ENCODE measurements at places on chromosomes 7 and 10.

DNA sequence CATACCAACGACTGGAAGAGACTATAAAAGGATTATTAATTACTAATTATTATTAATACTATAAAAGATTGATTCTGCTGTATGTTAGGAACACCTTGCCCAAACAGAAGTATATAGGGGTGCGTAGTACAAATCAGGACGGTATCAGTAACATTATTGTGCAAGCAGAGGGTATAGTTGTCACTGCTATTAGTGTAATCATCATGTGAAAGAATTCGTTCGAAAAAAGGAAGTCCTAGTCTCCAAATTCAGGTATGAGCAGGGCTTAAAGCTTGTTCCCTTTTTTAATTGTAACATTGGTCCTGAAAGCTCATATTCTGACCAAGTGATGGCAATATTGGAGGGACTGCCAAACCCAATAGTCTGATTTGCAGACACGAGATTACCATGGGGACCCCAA is 81.8 kb downstream of the THSD7A start:
- peak; percentile 23 for DNase-seq

DNA sequence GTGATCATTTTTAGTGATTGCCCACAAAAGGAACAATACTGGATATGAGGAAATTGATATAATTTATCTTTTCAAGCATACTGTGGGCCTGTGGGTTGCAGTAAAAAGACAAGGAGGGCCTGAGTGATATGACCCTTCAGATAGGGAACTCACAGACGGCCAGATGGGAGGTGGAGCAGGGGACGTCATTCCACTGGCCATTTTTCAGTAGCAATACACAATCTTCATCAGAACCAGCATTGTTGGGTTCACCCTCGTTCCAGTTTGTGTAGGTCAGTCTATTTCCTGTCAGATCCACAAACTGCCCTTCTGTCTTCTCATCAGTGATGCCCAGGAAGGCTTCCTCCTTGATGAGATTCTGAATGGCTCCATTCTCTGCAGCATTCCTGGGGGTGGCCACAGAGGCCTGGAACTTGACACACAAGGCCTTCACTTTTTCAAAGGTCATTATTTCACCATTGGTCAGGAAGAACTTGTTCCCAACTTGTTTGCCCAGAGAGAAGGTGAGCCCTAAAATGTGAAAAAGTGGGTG is 4.5 kb downstream of the MBL2 start:
- no peak for DNase-seq

DNA sequence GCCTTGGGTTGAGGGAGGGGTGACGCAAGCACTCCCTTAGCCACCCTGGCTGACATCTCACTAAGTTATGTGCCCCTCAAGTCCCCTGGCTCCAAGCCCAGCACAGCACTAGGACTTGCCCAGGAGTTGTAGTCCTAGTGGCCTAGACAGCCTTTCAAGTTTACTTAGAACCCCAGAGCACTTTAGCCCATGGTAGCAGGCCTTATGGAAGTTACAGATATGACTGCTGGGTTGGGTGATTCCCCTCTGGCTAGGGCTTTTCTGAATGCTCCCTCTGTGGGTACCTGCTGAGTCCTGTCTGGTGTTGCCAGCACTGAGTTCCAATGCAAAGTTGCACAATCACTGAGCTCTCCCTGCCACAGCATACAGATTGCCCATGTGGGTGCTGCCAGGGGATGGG is 83.2 kb downstream of the AHCYL2 start:
- no peak for DNase-seq

DNA sequence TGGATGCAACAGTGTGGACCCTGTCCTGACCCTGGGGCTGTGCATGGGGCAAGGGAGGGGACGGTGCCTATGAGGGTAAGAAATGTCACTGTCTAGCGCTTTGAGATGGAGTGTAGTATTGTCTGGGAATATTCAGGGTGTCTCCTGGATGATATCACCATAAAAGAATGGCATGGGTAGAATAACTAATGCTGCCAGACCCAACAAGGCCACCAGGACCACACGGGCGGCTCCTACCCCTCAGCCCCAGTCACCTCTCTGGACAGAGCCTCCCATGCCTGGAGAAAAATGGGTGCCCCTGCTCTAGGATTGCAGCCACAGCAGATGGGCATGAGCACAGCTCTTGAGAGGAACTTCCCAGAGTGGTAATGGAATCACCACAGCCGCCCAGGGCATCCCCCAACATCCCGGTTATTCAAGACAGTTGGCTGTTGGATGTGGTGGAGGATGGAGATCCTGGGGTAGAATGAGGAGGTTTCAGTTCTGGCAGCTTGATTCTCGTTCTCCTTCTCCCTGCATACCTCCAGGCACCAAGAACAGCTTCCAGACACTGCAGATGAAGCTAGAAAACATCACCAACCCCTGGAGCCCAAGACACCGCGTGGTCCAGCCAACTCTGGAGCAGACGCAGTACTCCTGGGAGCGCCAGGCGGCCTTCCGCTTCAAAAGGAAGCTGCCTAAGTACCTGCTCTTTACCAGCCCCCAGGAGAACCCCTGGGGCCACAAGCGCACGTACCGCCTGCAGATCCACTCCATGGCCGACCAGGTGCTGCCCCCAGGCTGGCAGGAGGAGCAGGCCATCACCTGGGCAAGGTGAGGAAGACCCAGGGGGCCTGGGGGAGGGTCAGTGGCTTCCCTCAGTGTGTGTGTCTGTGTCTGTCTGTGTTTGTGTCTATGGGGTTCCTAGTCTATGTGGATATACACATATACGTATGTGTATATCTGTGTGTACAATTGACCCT is 6.2 kb downstream of the AOC1 start:
- DNase-seq: no peak

- DNase-seq: no peak
Measured at GRCh38 chr7:34361663-34362250, 296.3 kb upstream of the NPSR1 start.

DNA sequence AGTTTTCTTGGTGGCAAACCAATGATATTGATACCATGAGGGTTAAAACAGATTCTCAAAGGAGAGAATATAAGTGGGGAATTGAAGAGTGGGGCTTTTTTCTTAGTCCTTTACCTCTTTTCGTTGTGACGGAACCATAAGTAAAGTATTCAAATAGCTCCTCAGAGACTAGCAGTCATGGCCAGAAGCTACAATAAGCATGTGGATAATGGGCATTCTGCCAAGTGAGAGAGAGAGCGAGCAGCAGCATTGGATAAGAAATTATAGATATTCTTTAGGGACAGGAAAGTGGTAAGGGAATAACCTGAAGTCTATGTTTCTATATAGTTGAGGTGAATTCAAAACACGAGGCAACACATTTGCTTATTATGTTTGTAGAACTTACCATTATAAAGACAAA is 235.1 kb downstream of the SEMA3E start:
- no peak for DNase-seq

- no peak for DNase-seq
Measured at GRCh38 chr7:130022115-130022514, 29.1 kb downstream of the ZC3HC1 start.

DNA sequence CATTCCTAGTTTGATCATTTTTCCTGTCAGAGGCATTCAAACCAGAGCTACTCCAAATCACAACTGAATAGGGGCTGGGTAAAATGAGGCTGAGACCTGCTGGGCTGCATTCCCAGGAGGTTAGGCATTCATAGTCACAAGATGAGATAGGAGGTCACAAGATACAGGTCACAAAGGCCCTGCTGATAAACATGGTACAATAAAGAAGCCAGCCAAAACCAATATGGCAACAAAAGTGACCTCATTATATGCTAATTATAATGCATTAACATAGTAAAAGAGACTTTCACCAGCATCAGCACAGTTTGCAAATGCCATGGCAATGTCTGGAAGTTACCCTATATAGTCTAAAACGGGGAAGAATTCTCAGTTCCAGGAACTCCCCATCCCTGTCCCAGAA is 37.3 kb downstream of the TWIST1 start:
- peak; percentile 82 for DNase-seq

DNA sequence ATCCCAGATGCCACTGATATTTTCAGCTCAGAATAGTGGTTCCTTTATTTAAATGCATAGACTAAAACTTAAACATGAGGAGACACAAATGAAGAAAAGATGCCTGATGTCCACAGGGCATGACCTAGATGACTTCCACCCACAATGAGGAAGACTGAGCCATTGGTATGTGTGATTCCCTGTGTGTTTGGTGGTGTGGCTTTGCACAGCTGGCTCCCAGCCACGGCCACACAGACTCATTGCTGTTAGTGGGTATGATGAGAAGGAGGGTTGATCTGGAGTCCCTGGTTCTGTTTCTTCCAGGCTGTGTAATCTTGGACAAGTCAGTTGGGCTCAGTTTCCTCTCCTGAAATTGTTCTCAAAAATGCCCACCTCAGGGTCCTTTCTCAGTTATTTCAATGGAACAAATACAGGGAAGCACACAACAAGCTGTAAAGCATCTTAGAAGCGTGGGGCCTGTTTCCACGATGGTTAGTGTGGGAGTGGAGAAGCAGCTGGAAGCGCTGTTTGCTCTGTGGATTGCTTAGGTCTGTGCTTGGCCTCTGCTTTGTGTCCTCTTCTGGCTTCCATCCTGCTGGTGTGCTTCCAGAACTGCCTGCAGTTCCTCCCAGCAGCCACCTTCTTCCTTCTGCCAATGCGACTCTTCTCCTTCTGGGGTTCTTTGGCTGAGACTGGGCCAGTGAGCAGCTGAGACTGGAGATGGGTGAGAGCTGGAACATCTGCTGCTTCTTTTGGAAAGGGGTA is 303.7 kb downstream of the BMPER start:
- DNase-seq: no peak

DNA sequence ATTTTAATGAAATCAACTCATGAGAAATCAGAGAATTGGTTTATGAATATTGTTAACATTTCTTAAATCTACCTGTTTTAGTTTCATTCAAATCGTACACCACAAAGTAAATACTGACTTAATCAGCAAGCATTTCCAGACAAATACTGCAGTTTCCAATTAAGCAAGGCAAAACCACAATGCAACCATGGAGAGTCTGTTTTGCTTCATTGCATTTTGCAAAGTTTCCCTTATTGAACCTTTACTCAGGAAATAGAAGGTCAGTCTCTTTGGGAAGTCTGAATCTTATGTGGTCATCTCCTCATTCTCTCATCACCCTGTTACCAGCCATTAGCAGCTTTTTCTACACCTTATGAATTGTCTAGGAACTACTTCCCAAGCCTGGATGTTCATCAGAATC is 400.5 kb downstream of the IPMK start:
- no peak for DNase-seq

GRCh38 chr10:73117976-73118743 is 7.9 kb downstream of the NUDT13 start:
- DNase-seq: peak; percentile 60

- no peak for DNase-seq
Measured at GRCh38 chr7:72042855-72043254, 369.3 kb downstream of the CALN1 start.

GRCh38 chr7:82362129-82362706 is 81.4 kb downstream of the CACNA2D1 start:
- DNase-seq: no peak

DNA sequence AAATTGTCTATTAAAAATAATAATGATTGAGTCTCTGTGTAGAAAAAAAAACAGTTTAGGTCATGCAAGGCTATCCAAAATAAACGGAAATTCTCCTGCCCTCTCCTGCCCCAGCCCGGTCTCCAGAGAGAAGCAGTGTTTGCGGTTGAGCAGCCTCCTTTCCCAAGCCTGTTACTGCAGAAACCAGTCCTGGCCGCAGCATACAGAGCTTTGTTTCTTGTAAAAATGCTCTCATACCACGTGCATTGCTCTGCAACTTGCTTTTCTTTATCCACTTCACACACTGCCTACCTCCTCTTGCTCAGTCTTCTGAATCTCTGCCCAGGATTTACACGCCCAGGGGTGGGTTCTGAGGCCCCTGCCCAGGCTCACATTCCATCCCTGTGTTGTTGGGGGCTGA is 34.4 kb upstream of the CUL1 start:
- DNase-seq: no peak

GRCh38 chr10:115918812-115919211 is 354.2 kb downstream of the GFRA1 start:
- DNase-seq: no peak

DNA sequence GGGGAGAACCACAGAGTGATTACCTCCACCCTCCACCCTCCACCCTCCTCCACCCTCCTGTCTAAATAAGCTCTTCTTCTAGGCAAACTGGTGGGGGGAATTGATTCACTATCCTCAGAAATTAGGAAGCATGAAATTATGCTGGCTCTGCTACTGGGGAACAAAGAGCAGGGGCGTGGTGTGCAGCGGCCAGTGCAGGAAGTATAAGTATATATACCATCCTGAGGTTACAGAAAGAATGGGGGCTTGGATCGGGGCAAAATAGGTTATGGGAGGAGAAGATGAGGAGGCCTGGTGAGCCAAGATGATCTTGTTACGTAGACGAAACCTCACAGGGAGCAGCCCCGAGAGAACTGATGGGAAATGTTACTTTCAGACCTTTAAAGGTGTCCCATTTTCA is 49.1 kb downstream of the SYPL1 start:
- DNase-seq: no peak
